ENCODE measurements at places on chromosomes 5 and 9.

DNA sequence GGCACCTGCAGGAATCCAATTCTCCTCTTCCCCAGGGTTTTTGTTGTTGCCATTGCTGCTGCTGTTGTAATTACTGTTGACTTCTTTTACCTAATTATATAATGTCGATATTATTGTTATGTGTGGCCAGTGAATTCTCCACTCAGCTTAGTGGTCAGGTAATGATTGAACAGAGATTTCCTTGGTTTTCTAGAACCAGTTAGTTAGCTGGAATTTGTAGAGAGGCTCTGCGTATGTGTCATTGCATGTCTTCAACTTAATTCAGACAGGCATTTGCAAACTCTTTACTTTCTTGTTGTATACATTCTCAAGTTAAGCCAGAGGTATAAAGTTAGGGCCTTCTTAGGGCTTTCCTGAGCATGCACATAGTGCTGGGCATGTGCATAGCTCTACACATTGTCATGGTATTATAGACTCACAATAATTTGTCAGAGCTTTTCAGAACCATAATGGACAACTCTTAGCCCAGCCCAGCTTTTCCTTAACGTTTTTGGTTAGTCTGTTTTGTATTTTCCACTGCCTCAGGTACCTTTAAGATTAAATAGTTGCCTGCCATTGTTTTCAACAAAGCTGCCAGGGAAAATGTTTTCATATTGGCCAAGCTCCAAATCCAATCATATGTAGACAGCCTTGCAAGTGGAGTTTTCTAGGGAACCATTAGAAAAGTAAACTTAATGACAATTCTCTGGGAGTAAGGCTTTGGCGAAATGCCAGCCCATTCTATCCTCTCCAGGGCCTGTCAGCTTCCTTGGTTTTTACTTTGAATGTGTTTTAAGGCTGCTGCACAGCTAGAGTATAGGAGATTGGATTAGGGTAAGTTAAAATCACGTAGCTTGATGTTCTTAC lies 68.1 kb downstream of the UBE2R2 start:
- DNase-seq = no peak

- DNase-seq = no peak
These were observed 99.6 kb upstream of the SLC44A1 start for GRCh38 chr9:105144841-105145240.

DNA sequence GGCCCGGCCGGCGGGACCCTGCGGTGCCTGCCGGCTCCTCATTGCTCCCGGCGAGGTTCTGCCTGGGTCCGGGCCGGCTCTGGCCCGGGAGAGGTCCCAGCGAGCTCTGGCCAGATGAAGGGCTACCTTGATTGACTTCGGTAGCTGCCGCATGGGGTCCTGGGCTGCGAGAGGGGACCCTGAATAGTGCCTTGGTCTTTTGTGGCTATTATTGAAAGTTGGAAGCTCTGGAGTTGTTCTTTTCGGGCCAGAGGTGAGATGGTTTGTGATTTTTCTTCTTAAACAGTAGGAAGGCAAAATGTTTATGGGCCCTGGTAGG lies 635 bp downstream of the NAA35 start:
- DNase-seq = no peak

DNA sequence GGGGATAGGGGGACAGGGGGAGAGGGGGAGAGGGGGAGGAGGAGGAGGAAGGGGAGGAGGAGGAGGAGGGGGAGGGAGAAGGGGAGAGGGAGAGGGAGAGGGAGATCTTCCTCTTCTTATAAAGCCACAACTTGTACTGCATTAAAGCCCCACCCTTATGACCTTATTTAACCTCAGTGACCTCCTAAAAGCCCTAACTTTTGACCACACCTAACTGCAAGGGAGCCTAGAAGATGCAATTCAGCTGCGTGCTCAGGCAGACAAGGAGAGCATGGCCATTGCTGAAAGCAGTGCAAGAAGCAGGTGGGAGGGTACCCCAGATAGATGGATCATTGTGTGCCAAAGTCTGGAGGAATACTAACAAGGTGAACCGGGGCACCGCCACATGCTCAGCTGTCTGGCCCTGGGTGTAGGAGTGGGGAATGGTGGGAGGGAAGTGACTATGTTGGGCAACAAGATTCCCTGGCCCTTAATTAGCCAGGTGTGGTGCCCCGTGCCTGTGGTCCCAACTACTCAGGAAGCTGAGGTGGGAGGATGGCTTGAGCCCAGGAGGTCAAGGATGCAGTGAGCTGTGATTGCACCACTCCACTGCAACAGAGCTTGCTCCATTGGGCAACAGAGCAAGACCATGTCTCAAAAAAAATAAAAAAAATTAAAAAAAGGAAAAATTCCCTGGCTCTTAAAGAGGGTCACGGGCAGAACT lies 125.4 kb upstream of the BOD1 start:
- no peak for DNase-seq

DNA sequence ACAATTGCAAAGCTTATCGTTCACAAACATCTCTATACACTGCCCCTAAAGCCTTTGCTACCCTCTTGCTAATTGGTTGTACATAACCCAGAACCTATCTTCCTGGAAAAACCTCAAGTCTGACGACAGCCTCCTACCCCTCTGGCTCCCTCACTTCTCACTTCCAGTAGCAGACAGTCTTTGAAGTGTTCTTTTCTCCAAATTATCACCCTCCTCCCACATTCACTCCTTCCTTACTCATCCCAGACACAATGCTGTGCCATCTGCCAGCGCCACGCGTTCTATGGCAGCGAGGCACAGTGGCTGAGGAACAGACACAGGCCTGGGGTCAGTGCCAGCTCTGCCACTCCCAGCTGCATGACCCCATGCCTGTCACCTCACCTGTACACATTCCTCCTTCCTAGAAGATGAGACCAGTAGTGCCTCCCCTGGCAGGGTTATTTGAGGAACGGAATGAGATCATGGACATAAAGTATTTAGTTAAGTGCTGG lies 27.7 kb downstream of the CLTA start:
- DNase-seq = no peak

DNA sequence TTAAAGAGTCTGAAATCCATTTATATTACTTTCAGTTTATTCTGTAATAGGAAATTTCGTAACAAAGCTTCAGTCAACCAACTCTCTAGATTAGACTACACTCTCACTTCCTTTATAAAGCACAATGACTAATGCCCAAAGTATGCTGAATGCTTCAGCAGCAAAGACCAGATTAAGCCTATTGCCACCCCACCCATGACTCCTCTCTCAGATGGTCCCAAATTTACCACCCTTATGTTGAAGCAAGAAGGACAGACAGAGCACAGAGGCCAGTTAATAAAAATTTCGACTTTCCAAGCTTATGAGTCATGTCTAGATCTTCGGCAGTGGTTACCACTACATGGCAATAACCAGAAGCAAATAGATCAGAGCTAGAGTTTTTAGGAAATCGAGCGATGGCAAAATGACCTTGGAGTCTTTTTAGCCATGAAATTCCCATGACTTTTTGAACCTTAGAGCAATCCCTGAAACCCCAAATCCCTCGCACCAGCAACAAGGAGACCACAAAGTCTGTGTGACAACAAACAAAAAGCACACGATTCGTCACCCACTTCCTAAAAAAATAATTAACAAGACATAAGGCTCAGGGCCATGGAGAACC lies 287.8 kb upstream of the RASA1 start:
- no peak for DNase-seq

DNA sequence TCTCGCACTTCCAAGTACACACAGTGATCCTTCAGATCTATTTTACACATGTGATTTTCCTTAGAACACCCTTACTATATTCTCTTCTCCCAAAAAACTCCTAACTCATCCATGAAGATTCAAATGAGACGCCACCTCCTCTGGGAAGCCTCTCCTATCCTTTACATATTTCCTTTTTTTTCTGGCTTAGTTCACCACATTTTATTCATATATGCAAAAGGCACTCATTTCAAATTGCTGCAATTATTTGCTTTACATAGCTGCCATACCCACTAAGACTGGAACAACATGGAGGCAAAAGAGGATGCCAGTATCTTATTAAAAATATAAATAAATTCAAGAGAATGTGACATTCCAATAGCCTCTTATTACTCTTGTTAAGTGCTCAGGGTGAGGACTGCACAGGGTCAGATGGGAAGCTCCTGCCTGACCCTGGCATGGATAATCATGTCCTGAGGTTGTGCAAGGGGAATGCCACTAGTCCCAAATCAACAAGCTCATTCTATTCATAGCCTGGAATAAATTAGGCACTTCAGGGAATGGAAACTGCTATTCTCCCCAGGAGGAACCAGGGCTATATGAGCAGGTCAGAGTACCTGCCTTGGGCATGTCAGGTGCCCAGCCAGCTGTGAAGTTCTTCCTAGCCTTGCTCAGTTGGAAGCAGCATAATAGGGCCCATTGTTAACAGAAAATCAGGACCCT lies 262.9 kb downstream of the FBXL17 start:
- DNase-seq = no peak

All from activated gamma-delta T cell treated with Interleukin-2 at 50 U/mL for 16 hours (primary cell).